Choroid plexus epithelial cell (primary cell): ENCODE measurements at places on chromosomes 7 and 10.

DNA sequence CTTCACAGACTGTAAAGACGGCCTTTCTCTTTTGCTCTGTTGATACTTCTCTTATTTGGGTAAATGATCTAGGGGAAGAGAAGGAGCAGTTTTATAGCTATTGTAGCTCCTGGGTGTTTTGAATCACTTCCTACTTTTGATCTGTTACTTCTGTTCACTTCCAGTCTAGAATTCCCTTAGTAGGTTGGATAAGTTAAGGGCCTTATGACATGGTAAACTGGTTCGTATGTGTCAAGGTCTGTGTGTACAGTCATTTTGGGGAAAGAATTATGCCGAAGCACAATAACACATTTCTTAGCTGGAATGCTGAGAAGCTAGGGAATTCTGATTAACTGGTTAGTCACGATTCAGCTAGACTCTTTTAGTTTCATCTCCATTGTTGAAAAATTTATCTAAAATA, 8.1 kb downstream of the DENND10 start:
- DNase-seq, result no peak

GRCh38 chr7:159033473-159033825, 111.2 kb downstream of the VIPR2 start:
- no peak for DNase-seq

- DNase-seq, result peak; percentile 91
Observed at GRCh38 chr10:30857803-30858202, 173.9 kb downstream of the ZNF438 start.

- no peak for DNase-seq
Observed at GRCh38 chr10:17793823-17794644, 15.1 kb upstream of the MRC1 start.

DNA sequence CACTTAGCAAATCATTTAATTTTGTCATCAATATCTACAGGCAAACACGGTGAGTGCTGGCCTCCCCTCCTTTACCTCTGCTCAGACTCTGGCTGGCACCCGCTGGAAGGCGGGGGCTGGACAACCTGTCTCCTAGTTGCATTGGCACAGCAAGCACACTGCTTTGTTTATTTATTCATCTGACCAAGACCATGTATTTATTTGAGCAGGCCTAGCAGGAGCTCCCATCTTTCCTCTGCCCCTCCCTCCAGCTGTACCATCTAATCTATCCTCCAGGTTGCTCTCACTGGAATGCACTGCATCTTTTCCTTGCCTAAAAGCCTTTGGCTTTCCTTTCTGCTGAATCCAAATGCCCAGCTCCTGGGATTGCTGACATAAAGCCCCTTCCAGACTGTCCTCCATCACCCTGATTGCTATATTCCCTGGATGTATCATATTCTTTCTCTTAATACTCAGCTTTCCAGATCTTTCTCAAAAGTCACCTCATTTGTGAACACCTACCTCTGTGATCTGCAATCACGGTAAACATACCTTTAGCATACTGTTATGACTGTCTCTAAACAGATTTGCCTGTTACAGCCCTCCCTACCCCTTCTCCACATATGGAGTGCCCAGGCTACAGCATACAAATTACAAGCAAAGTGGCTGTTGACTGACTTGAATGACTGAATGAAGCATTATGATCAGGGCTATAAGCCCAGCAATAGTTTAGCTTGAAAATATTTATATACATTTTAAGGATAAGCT, 9.6 kb downstream of the ELMO1 start:
- no peak for DNase-seq
